ENCODE measurements at places on chromosomes 13 and 19.

- DNase-seq: no peak
Observed at GRCh38 chr19:47644743-47645482, 36.0 kb downstream of the BICRA start.

GRCh38 chr13:109114162-109114561 lies 484.8 kb downstream of the MYO16 start:
- DNase-seq: no peak

DNA sequence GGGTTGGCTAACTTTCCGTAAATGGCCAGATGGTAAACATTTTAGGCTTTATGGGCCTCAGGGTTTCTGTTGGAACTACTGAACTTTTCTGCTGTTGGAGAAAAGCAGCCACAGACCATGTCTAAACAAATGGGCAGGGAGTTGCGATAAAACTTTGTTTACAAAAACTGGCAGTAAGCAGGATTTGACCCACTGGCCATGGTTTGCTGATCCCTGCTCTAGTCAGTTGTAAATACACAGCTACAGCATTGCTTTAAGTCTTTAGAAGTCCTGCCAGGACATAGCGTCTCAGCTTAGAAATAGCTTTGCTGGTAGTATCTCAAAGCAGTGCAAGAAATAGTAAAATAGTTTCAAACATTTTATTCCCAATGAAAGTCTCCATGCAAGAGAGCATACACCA lies 88.4 kb downstream of the NALCN start:
- no peak for DNase-seq

GRCh38 chr19:2848616-2849015 lies 7.3 kb downstream of the ZNF555 start:
- no peak for DNase-seq

DNA sequence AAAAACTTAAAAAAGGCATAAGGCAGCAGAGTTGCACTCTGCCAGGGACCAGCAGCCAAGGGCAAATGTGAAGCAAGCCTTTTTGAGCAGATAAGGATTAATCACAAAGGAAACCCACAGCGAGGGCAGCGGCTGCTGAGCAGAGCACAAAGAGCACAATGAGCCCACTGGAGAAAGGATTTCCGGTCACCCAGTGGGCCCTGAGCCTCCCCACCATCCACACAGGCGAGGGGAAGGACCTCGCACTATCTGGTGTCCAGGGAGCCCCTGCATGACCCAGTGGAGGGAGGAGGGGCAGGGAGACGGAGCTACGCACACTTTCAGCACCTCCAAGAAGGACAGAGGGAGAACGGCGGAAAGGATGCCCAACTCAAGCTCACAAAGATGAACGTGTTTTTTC lies 40.0 kb downstream of the COL4A1 start:
- no peak for DNase-seq

DNA sequence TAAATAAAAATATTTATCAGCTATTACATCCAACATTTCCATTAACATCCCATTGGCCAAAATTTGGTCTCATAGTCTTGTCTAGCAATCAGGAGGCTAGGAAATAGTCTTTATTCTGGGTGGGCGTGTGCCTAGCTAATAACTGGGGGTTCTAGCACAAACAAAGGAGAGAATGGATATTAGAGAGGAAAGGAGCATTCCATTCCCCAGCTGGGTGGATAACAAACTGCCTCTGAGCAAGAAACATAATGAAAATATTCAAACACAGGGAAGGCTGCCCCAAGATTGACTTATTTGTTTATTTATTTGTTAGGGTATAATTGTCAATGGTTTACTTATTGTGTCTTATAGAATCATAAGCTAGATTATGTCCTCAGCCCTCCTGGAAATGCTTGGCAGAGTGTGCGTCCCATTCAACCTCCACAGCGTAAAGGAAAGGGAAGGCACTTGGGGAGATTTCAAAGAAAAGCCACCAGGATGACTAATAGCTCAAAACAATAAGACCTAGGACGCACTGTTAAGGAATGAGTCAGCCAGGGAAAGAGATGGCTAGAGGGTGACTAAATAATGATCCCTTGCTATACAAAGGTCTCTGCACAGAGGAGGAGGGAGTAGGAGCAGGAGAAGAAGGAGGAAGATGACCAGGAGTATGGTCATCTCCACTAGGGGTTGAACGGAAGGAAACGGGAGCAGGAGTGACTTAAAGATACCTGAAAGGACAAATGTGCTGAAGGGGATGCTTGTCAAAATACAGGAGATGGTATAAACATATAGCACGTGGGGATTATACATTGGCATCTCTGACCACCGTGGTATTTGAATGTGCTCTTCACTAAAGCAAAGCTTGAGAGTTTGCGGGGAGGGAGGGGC lies 23.5 kb upstream of the USP12 start:
- DNase-seq: no peak

DNA sequence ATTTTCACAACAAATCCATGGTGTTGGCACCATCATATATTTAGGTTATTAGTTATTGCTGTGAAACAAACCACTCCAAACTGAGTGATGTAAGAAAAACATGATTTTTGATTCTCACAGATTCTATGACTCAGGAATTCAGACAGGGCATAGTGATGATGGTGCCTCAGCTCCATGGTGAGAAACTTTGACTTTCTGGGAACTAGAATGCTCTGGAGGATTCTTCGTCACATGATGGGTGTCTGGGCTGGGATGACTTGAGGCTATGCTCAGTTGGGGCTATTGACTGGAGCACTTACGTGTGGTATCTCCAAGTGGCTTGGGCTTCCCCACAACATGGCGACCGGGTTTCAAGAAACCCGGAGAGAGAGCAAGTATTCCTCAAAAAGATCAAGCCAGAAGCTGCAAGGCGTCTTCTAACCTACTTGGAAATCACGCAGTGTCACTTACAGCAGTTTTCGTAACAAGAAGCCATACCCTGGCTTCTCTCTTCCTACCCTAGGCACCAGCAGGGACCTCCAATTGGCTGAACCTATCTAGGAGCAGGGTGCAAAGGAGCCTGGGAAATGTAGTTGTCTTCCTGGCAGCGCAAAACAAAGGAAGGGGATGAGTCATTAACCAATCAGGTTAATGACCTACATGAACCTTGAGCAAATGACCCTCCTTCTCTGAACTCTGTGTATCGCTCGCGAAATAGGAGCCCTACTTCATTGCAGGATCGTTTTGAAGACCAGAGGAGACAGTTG lies 22.4 kb downstream of the VAV1 start:
- DNase-seq: no peak

- DNase-seq: no peak
Observed at GRCh38 chr19:7101498-7102253, 32.2 kb downstream of the ZNF557 start.

DNA sequence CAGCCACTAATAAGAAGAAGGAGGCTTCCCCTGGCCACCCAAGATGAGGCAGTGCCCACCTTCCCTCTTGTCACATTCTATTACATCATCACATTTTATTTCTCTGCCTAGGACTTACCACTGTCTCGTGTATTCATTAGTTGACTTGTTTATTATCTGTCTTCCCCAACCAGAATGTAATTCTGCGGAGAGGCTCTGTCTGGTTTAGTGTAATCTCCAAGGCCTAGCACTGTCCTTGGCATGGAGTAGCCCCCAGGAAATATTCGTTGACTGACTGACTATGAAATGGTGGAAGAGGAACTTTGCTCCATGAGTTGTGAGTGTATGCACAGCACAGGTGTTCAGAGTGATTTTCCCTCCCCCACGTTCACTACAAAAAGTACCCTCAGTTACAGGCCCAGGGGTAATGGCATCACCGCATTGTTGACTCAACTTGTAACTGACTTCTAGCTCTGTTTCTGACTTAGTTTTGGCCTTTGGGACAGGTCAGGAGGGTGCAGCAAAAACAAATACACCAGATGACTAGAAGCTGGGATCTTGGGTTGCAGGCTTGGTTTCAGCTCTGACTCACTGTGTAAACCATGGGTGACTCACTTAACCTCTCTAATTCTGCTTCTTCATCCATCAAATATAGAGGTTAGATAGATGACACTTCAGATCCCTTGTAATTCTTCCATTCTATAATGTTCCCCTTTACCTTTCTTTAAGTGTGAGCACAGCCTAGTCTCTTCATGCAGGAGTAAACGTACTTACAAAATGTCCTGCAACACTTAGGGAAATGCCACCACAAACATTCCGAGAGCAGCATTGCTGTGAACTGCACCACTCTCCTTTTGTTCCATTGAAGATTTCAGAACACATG lies 229.7 kb downstream of the KCNRG start:
- no peak for DNase-seq

GRCh38 chr19:49954933-49955332 lies 6.0 kb downstream of the SIGLEC11 start:
- DNase-seq: no peak

GRCh38 chr19:2793126-2793525 lies 7.8 kb downstream of the THOP1 start:
- DNase-seq: no peak

- no peak for DNase-seq
Observed at GRCh38 chr19:13670846-13671245, 93.5 kb upstream of the MRI1 start.

- no peak for DNase-seq
Observed at GRCh38 chr19:3292958-3293529, 68.6 kb downstream of the CELF5 start.

- no peak for DNase-seq
Observed at GRCh38 chr19:57317503-57317902, 2.8 kb upstream of the ZNF543 start.

GRCh38 chr19:18271433-18271841 lies 2.8 kb downstream of the IQCN start:
- no peak for DNase-seq

DNA sequence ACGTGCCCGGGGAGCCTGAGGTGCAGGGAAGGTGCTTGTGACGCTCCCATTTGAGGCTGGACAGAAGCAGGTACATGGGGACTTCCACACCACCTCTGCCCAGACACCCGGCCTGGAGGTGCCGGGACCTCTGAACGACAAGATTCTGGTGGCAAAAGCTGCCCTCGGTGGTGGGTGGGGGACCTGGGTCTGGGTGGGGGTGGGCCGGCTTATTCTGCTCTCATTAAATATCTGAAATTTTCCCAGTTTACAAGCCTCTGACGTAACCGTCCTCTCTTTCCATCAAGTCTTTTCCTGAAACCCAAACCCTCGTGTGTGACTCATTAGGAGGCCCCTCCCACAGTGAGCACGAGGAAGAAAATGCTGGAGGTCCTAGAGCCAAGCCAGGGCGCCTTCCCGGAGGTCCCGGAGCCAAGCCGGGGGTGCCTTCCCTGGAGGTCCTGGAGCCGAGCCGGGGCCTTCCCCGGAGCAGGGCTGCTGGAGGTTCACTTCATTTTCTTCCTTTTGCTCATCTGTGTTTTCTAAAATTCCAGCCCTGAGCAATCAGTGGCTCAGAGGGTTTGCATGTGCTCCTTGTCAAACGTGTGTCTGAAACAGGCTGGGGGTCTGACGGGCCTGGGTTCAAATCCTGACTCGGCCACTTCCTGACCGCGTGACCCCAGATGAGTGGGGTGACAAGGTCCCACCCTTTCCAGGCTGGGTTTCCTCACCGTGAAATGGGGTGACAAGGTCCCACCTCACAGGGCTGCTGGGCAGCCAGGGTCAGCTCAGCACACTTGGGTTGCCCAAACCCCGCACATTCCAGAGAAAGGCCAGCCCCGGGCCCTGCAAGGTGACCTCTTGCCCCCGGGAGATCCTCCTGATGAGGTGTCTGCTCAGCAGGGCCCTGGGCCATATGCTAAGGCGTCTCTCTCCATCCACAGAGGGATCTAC lies 10.0 kb downstream of the CFD start:
- no peak for DNase-seq

- no peak for DNase-seq
Observed at GRCh38 chr13:108494991-108495645, 134.3 kb upstream of the MYO16 start.
